A549 treated with DMSO at 1 μM for 4 hours (cell line): ENCODE measurements at places on chromosomes 6 and 20. TPM values are rescaled to one million over a fixed set of nuclear protein-coding genes. Genes with fewer than 3 reads are reported as not detected.

GPR63 gene
- total RNA-seq, result 0.53 to 0.68 TPM (median 0.61 TPM) in 5 replicates

SNAP25 gene
- total RNA-seq, result 16.7 to 22.0 TPM (median 18.6 TPM) in 5 replicates

GRM1 gene
- total RNA-seq, result 0.02 to 0.04 TPM (median 0.03 TPM) in 4 of 5 replicates, not detected in the other

TSHZ2 gene
- not detected in 5 replicates for total RNA-seq

SLC22A1 gene
- 1.2 to 2.7 TPM (median 1.9 TPM) in 5 replicates for total RNA-seq

ESR1 gene
- total RNA-seq, result not detected in 5 replicates

OR2B3 gene
- not detected in 5 replicates for total RNA-seq
